Activated naive CD4-positive, alpha-beta T cell treated with anti-CD3 and anti-CD28 coated beads for 36 hours (primary cell): ENCODE measurements at places on chromosomes 3 and 15. TPM values are rescaled to one million over a fixed set of nuclear protein-coding genes. Genes with fewer than 3 reads are reported as not detected.
A peak's percentile ranks its signal among the peaks of the same experiment; 100 is the strongest.

TMC3 gene
- total RNA-seq: not detected

- no peak for DNase-seq
These were observed 927.3 kb upstream of the EPHA6 start for GRCh38 chr3:95887114-95887513.

LRRN1 gene
- 0.49 TPM for total RNA-seq

DNA sequence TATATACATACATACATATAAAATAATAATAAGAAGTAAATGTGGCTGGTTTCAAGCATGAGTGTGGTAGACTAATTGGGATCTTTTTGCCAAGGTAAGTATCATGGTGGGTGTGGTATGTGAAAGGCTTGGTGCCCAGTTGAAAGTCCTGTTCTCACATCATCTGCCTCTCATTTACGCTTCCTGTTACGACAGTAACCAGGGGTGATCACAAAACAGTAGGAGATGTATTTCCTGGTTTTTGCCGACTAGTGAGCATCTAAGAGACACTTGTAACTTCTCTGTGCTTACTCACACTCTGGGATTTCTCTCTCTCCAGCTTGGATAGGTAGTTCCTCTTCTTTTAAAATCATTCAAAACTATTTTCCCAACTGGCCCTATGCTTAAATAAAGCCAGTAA, 1028.3 kb upstream of the NR2F2 start:
- no peak for DNase-seq

GOLGA8Q gene
- total RNA-seq: 0.29 TPM

DNA sequence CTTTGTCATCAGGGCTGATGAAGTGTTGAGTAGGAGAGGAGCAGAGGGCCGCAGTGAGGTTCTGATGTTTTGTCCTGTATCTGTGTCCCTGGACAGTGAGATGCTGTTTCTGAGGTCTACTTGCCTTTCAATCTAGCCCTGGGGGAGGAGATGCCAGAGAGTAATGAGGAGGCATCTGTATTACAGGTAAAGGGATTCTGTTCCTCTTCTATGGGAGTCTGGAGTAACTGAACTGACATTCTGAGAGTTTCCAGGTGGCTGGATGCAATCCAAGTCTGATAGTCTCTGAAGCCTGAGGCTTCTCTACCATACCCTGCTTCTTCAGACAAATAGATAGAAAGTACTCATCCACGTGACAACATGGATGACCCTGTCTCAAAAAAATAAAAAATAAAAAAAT, 60.9 kb downstream of the IL12A start:
- no peak for DNase-seq

GRCh38 chr15:51155016-51155580, 60.4 kb upstream of the TNFAIP8L3 start:
- DNase-seq: no peak

DNA sequence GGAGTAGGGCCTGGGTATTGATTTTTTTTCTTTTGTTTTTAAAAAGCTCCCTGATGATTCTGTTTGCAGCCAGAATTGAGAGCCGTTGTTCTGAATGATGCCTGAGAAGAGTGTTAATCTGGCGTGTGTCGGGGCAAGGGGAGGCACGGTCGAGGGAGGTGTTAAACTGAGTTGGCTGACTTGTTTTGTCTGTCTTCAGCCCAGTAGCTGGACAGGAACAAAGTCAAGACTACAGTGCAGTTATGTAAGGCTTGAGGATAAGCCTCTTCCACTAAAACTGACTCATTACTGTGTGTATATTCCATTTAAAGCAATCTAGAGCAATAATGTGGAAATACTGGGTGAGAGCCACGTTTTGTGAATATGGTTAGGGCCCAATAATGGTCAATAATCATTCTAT, 119.0 kb upstream of the DLG1 start:
- DNase-seq: no peak

DNA sequence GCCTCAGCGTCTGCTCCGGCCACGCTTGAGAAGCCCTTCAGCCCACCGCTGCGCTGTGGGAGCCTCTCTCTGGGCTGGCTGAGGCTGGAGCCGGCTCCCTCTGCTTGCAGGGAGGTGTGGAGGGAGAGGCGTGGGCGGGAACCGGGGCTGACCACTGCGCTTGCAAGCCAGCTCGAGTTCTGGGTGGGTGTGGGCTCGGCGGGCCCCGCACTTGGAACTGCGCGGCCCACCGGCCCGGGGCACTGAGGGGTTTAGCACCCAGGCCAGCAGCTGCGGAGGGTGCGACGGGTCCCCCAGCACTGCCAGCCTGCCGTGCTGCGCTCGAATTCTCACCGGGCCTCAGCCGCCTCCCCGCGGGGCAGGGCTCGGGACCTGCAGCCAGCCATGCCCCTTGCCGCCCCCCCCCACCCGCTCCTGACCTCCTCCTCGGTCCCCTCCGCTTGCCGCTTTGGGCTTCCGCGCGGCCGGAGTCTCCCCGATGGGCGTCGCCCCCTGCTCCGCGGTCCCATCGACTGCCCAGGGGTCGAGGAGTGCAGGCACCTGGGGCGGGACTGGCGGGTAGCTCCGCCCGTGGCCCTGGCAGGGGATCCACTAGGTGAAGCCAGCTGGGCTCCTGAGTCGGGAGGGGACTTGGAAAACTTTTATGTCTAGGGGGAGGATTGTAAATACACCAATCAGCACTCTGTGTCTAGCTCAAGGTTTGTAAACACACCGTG, 106.7 kb downstream of the RAP2B start:
- DNase-seq: no peak

- peak; percentile 48 for DNase-seq
These were observed 2.7 kb upstream of the LSMEM2 start for GRCh38 chr3:50275996-50276761.

- DNase-seq: no peak
These were observed 6.9 kb downstream of the TSC22D2 start for GRCh38 chr3:150414959-150415358.

DNASE1L3 gene
- total RNA-seq: not detected

- no peak for DNase-seq
These were observed 650.5 kb downstream of the ROBO2 start for GRCh38 chr3:77690284-77690845.

GRCh38 chr15:70120958-70121623, 23.4 kb upstream of the TLE3 start:
- no peak for DNase-seq

- no peak for DNase-seq
These were observed 250.8 kb upstream of the TGFBR2 start for GRCh38 chr3:30355622-30356021.

DNA sequence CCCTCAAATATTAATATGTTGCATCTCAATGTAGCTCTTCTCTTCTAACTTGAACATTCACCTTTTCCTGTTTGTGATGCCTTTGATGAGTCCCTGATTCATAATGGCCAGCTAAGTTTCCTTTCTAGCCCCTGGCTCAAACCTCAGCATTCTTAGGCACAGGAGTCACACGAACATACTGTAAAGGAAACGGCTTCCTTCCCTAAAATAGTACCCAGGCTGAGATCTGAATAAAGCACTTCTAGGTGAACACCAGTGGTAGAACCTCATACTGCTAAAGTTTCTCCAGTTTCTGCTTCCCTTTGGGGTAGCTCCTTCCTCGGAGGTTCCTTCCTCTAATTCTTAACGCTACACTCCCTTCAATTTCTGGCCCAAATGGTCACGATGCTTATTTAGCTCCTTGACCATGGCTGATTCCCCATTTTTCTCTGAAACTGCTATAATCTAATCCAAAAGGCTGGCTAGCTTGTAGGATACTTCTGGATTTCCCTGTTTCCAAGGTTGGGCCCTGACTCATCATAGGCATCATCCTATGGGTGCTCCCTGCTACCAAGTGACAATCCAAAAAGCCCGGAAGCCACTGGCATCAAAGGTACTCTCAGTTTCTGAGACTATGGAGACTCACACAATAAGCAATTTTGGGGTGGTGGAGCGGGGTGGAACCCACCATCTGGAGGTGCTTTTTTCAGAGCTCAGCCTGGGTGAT, 2.4 kb downstream of the ANAPC13 start:
- DNase-seq: no peak

DNA sequence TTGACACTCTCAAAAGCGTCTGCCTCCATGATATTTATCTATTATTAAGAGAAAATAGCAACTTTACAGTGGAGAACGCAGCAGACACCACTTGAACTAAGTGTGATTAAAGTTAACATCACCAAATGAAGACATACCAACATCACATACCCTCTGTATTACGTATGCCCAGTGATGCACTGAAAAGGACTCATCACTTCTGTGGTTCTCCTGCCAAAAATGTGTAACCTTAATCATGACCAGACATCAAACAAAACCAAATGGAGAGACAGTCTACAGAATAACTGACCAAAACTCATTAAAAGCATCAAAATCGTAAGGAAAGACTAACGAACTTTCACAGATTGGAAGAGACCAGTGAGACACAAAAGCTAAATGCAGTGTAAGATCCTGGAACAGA, 103.2 kb downstream of the PPP2R3A start:
- no peak for DNase-seq

DNA sequence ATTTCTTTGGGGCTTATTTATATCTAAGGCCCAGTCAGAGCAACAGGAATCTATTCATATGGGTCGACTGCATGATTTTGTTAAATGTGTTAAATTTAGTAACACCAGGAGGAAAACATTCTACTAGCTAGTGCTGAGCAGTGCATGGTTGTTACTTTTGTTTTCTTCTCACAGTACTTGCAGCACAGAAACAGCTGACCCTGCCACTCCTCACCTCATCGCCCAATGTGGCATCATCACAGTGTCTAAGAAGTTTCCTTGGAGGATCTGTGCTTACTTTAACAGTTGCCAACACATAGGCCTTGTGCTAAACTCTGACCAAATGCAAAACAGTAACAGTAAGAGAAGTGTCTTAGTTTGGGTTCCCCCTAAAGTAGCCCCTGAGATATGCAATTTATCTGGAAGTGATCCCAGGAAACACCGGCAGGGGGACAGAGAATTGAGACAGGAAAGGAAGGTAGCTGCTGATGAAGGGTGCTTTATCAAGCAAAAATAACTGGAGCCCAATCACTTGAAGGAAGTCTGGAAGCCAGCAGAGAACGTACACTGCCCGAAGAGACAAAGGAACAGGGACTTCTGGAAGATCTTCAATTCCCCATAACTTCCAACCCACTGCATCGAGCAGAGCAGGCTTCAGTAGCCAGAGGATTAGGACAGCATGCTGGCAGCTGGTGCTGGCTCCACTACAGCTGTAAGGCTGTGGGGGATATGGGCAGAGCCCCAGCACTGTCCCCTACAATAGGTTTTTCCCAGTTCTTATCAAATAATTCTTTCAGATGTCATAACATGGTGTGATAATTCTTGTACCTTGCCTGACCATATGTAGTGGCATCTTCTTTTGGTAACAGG, 36.0 kb upstream of the ULK4 start:
- DNase-seq: no peak

ACOX2 gene
- not detected for total RNA-seq

CSPG5 gene
- 0.17 TPM for total RNA-seq

SCG5 gene
- total RNA-seq: 0.57 TPM

GRCh38 chr15:40832903-40833302, 4.4 kb upstream of the PPP1R14D start:
- DNase-seq: no peak

GRCh38 chr3:106862067-106862466, 515.2 kb upstream of the CCDC54 start:
- DNase-seq: no peak

GRCh38 chr3:111069974-111070771, 1.4 kb upstream of the NECTIN3 start:
- peak; percentile 18 for DNase-seq

GRCh38 chr3:64141476-64141875, 83.8 kb downstream of the PRICKLE2 start:
- no peak for DNase-seq

DNA sequence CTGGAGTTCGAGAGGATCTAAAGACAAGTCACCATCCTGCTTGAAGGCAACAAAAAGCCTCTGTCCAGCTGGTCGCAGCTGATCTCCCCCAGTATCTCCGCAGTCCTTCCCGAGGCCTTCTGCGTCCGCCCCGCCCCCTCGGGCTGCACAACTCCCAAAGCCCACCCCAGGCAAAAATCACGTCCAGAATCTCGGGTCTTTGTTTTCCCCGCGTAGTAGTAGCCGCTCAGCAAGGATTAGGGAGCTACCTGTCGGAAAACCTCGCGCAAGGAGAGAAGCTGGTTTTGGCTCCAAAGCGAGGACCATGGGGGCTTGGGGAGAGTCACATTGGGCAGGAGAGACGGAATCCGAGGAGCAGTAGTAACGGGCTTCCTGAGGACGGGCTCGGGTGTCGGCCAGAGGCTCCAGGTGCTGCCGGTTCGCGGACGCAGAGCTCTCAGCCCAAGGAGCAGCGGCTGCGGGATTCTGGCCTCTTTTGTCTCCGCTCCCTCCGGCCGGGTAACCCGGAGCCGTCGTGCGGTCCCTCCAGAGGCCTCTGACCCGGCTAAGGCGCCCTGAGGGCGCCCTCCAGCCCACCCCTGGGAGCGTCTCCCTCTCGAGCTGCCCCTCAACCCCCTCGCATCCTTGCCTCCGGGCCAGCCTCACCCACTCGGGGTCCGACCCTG, 401 bp downstream of the ZSCAN29 start:
- DNase-seq: peak; percentile 28

GATM gene
- total RNA-seq: 0.91 TPM

GRCh38 chr3:144989807-144990206, 1018.2 kb downstream of the DIPK2A start:
- DNase-seq: no peak

PAK6 gene
- not detected for total RNA-seq

- no peak for DNase-seq
These were observed 6.1 kb upstream of the PLSCR4 start for GRCh38 chr3:146256851-146257486.

TMEM158 gene
- not detected for total RNA-seq

TP53BP1 gene
- 18.9 TPM for total RNA-seq

- DNase-seq: no peak
These were observed 45.5 kb downstream of the PCSK6 start for GRCh38 chr15:101444015-101444414.

DNA sequence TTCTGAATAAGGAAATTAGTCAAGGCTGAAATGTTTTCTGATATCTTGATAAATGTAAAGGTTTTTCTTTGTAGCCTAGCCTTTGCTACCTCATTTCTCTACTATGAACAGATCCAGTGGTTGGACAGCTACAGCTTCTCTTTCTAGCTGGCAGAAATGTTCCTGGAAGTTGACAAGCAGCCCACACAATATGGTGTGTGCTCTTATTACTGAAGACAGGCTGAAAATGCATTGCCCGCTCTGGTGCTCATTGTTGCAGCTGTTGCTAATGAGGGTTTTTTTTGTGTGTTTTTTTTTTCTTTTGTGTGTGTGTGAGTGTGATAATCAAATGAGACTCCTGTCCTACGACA, 844.3 kb upstream of the SEMA6D start:
- no peak for DNase-seq
